ENCODE measurements at places on chromosomes 12 and 14.
A peak's percentile ranks its signal among the peaks of the same experiment; 100 is the strongest.

- DNase-seq = no peak
Measured at GRCh38 chr14:31228533-31228932, 20.9 kb upstream of the HECTD1 start.

DNA sequence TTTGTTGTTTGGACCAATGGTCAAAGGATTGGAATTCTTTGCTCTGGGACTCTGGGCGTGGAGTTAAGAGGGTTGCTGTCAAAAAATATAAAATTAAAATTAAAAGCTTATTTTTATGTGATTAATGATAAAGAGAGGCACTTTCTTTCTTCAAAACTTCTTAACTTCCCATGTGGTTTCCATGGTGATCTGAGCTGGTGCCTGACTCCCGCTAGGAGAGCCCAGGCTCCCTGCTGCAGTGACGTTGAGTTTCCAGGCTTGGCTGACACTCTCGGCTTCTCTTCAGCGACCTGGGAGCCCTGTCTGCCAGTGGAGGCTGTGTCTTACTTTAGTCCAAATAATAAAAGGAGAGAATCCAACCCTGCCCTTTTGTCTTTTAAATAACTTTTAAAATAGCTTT, 84.4 kb downstream of the GALC start:
- DNase-seq = no peak

- no peak for DNase-seq
Measured at GRCh38 chr14:102984336-102985102, 62.1 kb downstream of the AMN start.

GRCh38 chr12:4539167-4539870, 629 bp downstream of the RAD51AP1 start:
- no peak for DNase-seq

DNA sequence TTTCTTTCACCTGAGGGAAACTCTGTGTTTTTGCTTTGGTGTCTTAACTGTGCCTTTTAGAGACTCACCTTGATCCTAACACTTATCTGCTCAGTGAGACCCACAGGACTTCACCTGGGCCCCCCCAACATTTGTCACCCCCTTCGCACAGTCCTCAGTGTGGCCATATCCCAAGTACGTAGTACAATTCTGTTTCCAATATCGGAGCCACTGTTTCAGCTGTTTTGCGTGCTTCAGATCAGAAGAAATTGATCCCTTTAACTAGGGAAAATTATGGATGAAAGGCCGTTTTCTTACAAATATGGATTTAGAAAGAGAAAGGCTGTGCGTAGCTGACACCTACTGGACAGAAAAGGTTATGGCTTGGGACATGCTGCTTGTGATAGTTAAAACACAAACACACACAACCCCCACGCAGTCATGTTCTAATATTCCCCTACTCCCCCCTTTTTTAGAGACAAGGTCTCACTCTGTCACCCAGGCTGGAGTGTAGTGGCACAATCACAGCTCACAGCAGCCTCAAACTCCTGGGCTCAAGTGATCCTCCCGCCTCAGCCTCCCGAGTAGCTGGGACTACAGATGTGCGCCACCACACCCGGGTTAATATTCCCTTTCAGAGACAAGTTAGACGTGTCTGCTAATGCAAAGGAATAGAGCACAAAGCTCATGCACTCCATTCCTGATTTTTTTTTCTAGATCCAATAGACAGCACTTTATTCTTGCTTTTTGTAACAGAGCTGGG, 3.6 kb upstream of the SLC7A8 start:
- no peak for DNase-seq

- DNase-seq = no peak
Measured at GRCh38 chr12:89179983-89180382, 172.3 kb downstream of the DUSP6 start.

DNA sequence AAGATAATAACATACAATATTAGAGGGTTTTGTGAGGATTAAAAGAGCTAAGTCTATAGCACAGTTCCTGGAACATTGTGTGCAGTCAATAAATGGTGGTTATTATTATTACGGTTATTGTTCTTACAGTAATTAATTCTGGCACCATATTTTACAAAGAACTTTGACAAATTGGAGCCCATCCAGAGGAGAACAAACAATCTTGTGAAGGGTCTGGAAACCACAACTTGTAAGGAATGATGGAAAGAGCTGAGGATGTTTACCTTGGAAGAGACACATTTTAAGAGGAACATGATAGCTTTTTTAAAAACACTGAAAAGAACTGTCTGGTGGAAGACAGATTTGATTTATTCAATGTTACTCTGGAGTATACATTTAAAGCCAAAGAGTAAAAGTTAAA, 150.5 kb upstream of the KRR1 start:
- DNase-seq = no peak

- no peak for DNase-seq
Measured at GRCh38 chr14:69260861-69261564, 1.1 kb downstream of the GALNT16 start.

DNA sequence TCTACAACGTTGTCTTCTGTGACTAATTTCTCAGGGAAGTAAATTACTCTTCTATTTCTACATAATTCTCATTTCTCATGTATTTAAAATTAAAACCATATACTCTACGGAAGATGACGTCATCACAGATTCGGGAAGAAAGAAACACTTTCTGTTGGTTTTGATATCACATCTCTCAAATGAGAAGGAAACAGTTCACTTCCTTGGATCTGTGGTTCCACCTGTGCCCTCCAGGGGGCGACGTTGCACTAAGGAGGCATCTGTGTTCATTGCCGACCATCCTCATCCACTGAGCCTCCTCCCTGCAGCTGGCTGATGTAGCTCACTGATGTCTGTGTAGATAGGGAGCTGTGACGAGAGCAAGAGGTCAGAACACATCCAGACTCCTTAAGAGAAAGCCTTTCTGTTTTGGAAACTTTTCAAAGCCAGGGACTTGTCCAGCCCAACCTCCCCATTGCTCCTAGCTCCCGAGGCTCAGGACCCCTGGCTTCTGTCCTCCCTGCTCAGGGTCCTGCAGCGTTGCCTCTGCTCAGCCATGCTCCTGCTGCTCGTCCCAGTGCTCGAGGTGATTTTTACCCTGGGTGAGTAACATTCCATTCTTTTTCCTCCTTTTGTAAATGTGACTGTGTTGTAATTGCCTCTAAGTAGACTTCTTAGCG, 172.7 kb upstream of the OR4E1 start:
- peak; percentile 40 for DNase-seq

GRCh38 chr12:93200291-93200917, 177.3 kb upstream of the NUDT4 start:
- DNase-seq = no peak

DNA sequence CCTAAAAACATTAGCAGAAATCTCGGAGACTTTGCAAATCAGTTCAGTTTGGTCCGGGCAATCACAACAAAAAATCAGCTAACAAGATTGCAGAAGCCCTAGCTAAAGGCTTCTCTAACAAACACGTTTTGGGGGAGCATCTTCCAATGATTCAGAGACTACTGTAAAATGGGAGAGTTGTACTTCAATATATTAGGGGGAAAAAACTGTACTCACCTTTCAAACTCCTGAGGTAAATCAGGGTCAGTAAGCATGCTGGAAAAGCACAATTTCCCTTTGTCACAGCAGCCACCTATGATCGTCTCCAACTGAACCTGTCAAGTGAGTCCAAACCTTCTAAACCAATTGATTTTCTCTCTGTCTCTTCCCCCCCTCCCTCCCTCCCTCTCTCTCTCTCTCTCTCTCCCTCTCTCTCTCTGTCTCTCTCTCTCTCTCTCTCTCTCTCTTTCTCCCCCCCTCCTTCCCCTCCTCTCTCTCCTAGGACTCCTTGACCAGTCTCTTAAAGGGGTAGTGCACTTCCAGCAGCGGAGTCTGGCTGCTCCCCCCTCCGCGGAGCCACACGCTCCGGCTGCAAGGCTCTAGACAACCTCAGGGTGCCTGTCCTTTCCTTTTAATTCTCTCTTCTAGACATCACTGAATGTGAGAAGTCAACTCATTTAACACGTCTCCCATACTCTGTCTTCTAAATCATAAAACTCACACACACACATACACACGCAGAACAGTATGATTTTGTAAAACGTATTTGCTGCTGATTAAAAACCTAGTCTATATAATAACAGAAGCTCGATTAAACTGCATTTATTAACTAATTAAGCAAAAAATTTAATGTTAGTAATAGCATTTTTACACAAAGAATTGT, at the start of gene SOX5:
TSS of gene SOX5 (minus strand) at position 323 of the 862 bp plus-strand sequence. CDS start at position 254, 69 bp downstream.
- no peak for DNase-seq

DNA sequence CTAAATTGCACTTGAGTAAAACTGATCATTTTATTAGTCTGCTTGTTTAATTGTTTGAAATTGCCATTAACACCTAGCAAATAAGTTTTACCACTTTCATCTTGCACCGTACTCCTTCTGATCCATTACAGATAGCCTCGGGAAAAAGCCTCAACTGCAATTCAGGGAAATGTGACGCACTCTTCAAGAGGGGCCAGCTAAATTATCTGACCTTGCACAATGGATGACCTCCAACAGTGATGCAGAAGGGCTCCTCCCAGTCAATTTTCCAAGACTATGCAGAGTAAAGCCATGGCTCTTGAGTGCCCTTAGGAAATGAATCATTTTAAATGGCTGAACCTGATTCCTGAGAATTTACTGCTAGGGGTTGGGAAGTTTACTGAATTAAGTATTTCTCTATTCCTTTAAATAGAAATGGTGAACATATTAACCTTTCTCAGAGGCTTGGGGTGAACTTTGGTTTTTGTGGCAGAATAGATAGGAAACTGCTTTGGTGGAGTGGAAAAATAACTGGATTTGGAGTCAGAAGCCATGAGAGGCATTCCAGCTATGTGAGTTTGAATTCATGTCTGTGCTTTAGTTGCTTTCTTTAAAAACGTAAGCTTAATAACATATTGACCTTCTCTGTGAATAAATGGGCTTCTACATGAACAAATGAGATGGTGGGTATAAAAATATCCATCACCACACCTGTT, 64.8 kb upstream of the OVCH1 start:
- DNase-seq = no peak

GRCh38 chr12:69099201-69099837, 140.1 kb upstream of the CPSF6 start:
- no peak for DNase-seq

DNA sequence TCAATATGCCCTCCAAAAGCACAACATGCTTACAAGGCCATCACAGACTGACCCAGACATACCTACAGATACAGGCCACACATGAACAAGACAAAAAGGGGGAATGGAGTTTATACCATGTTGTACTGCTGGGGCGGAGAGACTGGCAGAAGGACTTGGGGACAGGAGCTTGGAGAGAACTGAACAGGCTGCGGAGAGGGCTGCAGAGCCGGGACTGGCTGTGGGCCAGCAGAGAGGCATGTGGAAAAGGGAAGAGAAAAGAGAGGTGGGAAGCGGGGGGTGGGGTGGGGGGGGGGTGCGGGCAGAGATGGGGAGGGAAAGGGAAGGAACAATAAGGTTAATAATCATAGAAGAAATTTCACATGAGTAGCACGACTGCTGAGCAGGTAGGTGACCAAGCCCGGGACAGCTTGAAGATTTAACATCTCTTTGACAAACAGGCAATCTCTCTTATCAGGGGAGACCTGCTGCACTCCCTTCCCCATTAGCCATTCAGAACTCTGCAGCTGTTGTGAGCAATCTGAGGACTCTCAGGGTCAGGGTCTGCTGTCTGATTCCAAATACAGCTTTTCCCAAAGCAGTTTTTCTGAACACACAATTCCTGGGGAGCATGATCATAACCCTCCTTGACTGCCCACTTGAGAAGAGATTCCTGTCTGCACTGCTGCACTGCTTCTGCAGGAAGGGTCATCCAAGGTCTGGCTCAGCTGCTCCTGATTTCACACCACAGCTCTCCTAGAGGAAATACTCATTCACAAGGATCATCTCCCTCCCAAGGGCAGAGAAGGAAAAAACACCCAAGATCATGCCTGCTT, 21.6 kb upstream of the STAC3 start:
- no peak for DNase-seq

GRCh38 chr14:104290756-104291122, 152.4 kb downstream of the KIF26A start:
- no peak for DNase-seq

GRCh38 chr12:5873281-5873919, 71.7 kb downstream of the ANO2 start:
- DNase-seq = no peak

- no peak for DNase-seq
Measured at GRCh38 chr12:11877869-11878780, 192.6 kb upstream of the BCL2L14 start.

DNA sequence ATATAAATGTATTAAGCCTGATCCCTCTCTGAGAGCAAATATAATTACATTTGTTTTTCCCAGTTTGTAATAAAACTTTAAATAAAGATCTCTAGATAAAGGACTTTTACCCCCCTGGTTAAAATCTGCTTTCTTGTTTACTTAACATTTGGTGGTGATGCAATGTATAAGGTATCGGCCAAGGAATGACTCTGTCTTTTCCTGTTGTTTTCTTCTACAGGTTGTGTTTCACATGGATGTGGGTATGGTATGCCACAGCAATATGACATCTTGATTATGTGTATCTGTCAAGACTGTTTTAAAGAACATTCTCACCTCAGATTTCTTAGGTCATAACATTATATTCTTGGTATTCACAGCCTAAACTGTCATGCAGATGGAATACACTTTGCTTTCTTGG, 210.6 kb upstream of the NOVA1 start:
- DNase-seq = no peak

- DNase-seq = no peak
Measured at GRCh38 chr12:53195516-53196420, 11.3 kb downstream of the ITGB7 start.

- DNase-seq = no peak
Measured at GRCh38 chr14:96112032-96112431, 72.9 kb downstream of the C14orf132 start.

DNA sequence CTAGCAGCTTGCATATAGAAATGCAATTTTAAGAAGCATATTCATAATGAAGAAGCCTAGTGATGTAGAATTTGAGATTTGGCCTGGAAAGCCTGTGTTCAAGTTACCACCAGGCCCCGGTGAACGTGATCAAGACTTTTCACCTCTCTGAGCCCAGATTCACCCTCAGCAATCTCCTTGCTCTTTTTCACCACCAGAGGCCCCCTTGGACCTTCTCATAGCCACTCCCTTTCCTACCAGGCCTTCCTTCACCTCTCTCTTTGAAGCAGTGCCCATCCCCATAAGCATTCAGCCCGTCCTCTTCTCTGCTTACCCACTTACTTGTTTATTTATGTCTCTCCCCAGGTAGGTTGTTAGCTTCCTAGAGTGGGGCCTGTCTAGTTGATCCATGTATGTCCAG, 1280.9 kb downstream of the AACS start:
- DNase-seq = no peak

GRCh38 chr14:71142375-71143038, 235.2 kb downstream of the PCNX1 start:
- peak; percentile 52 for DNase-seq

All from immature natural killer cell (primary cell).